ENCODE measurements at places on chromosomes 12 and 14. TPM values are rescaled to one million over a fixed set of nuclear protein-coding genes. Genes with fewer than 3 reads are reported as not detected.

The NGB gene
- total RNA-seq = not detected

The KERA gene
- total RNA-seq = not detected

The DCN gene
- 1.4 TPM for total RNA-seq

The SLC39A5 gene
- not detected for total RNA-seq

The MYF5 gene
- not detected for total RNA-seq

The SCNN1A gene
- 0.65 TPM for total RNA-seq

The ITGB7 gene
- under 0.01 TPM for total RNA-seq

The HHIPL1 gene
- total RNA-seq = 3.3 TPM

The GUCY2C gene
- total RNA-seq = not detected

The NRIP2 gene
- not detected for total RNA-seq

The RPL10L gene
- total RNA-seq = not detected

The GDF3 gene
- total RNA-seq = 0.96 TPM

The CCDC38 gene
- 0.10 TPM for total RNA-seq

The PPP1R36 gene
- 0.67 TPM for total RNA-seq

The SLC2A13 gene
- total RNA-seq = 6.1 TPM

The NTF3 gene
- total RNA-seq = 0.19 TPM

The TRPV4 gene
- total RNA-seq = 4.6 TPM

The PRB2 gene
- not detected for total RNA-seq

The PGF gene
- total RNA-seq = 421 TPM
